ENCODE measurements at places on chromosomes 6 and 20. TPM values are rescaled to one million over a fixed set of nuclear protein-coding genes. Genes with fewer than 3 reads are reported as not detected.

GRCh38 chr6:56890683-56891429 is 64.1 kb upstream of the BEND6 start:
- DNase-seq = no peak

The NKAIN4 gene
- total RNA-seq = not detected

GRCh38 chr20:57898332-57898731 is 188.5 kb upstream of the PMEPA1 start:
- no peak for DNase-seq

DNA sequence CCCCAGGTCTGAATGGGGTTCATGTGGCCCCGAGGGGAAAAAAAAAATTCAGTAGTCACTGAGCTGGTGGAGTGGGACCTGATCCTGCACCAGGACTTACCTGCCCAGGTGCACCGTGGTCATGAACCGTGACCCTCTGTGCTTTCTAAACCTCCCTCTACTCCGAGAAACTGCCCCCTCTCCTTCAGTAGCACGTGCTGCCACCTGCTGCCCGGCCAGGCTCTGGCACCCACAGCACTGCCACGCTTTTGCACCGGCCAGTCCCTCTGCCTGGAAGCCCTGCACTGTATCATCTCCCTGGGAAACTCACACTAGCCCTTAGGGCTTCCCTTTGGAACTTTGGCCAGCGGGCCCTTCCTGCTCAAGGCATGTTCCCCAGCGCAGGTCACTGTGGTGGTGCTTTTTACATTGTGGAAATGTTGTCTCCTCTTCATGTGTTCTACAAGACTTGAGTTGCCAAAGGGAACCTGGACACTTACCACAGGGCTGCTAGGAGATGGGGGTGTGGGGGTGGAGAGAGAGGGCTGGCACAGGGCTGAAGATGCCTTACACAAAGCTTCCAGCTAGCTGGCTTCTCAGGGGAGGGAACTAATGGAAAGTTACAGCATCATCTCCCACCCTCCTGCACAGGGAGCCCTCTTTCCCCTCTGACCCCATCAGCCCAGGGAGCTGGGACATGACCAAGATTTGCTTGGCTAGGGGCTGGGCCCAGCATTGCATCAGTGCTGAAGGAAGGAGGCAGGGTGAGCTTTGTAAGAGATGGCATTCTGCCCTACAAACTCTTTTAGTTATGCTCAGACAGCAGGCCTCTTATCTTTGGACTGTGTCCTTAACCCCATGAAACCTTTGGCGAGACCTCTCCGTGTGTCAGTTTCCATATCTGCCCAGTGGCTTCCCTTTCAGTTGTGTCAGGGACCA is 2.5 kb upstream of the PTPRT start:
- no peak for DNase-seq

DNA sequence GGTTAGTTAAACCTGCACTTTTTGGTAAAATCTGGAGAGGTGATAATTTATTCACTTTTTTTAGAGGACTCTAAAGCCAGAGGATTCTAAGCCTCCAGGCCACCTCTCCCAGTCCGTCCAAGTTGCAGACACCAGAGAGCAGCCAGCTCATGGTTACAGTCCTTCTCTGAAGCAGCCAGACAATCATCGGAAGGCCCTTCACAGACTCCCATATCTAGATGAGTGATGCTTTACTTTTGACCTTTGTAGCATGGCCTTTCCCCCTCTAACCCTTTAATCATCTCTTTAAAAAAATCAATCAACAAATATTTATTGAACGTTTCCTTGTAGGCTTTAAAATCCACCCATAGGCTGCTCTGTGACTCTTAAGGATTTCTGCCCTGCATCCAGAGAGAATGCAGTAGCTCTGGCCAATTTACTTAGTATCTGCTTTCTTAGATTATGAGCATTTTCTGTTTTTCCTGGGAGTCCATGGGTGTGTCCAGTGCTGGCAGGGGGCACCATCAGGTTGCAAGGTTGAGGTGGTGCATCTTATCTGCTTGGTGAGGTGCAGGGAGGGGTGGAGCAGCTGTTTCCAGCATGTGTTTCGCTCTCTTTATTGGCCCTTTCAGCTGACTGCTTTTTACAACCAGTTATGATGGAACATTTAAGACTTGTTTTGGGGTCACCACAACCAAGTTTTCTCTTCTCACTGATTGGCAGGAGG is 58.6 kb downstream of the JARID2 start:
- no peak for DNase-seq

- DNase-seq = no peak
Measured at GRCh38 chr20:32209850-32210605, 2.3 kb downstream of the POFUT1 start.

DNA sequence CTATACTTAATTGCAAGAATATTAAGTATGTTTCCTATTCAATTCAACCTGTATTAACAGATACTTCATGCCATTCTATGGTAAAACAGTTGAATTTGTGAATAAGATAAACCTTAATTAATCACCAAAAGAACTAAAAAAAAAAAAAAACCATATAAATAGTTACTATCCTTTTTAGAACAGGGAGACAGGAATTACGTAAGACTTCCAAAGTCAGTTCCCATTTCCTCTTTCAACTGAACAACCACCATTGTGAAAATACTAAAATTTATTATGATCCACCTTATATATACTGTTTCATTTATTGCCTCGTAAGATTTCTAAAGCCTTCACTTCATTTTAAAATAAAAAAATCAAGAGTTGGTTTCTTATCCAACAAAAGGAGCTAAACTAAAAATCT is 9.4 kb downstream of the CCNC start:
- no peak for DNase-seq

- no peak for DNase-seq
Measured at GRCh38 chr6:166318227-166318626, 10.0 kb upstream of the PRR18 start.

DNA sequence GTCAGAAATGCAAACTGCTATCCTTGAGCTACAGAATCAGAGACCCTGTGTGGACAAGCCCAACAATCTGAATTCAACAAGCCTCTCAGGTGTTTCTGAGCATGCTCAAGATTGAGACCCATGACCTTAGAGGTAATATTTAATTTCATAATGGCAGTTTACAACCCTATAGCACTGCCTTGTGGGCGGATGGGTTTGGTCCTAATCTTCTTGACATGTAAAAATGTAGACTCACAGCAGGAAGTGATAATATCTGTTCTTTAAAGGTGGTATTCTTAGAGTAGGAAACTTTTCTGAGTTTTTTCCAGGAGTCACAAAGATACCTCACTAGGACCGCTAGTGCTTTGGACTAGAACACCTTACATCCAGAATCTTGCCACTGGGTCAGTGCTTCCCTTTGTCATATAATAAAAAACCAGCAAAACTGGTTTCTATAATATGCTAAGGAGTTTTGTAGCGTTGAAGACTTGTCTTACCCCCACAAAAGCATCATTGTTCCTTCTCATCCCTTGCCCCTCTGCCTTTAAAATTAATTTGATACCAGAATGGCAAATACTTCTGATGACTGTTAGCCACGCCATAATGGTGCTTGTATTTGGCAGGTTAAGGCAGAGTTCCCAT is 52.6 kb downstream of the E2F3 start:
- DNase-seq = no peak

The PABPC1L gene
- 61.1 TPM for total RNA-seq

DNA sequence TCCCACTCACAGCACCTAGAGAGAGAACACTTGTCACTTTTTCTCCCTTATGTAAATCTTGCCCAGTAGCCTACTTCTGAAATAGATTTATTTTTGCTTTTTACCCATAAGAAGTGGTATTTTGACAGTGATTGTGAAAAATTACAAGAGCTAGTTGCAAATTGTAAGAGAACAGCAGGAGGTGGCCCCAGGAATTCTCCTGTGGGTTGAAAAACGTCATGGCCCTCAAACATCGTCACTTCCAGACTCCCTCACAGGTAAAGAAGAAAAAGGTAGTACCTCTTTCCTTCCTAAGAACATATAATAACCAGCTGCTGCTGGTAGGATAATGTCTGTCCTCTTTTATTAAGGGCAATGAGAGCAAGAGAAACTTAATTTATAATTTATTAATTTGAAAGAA is 69.5 kb upstream of the LAMP5 start:
- DNase-seq = no peak

DNA sequence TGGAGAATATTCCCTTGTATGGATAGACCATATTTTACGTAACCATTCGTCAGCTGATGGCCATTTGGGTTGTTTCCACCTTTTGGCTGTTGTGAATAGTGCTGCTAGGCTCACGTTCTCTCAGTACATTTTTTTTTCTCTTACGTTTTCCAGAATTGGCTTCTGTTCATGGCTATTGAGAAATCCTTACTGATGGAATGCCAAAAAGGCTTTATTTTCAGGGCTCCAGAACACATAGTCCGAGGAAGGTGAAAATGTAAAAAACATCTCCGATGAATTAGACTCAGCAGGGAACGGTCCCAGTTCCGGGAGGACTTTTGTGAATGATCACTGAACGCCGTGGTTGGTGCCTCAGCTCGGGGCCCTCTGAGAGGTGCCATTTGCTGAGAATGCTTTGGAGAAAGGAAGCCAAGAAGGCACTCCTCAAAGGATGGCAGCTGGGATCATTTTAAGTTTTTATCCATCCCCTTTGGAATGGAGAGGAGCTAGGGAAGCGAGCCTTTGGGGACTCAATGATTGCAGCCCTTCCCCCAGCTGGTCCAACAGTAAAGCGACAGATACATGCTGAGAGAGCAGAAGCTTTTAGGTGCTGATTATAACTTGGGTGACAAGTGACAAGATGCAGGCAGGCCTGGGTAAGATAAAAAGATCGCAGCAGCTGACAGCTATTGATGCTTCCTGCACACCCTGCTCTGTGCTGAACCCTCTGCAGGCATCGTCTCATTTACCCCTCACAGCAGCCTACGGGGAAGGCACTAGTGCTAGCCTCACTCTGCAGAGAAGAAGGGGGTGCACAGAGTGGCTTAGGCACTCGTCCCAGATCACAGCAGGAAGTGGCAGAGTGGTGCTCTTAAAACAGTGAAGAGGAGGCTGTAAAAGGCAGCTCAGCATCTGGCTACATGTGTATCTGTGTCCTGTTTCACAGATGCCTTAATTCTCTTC is 133.4 kb upstream of the KCNG1 start:
- no peak for DNase-seq

DNA sequence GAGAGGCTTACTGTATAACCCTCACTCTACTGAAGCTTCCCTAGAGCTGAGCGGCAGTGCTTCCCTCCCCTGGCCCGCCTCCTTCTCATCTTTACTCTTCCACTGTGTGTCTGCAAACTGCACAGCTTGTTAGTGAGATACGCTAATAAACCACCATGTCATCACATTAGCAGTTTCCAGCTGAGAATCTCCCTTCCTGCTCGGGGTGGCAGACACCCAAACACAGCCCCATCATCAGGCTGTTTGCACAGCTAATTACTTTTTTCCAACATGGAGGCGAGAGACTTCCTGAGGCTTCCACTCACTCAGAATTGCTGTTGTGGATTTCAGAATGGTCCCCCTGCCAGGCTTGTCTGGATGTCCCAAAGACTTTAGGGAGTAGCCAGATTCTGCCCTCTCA is 444.9 kb upstream of the SULF2 start:
- DNase-seq = no peak

All from suprapubic skin (tissue), 4 donors.